ENCODE measurements at places on chromosomes 4 and X.

GRCh38 chrX:40088299-40088625, 9.5 kb downstream of the BCOR start:
- DNase-seq: no peak

DNA sequence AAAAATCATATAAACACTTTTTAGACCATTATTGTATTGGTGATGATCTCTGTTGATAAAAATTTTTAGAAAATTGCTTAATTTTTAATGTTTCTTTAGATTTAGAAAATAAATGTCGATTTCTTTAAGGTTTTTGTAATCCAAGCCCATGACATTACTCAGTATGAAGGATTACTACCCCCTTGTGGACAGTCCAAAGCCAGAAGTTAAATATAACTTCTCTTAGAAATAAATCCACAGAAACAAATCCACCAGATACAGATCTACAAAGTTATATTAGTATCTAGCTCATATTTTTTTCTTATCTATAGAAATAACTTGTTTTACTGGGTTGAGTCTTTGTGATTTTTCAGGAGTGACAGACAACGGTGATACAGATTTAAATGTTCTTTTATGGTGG, 18.9 kb downstream of the TIFA start:
- no peak for DNase-seq

DNA sequence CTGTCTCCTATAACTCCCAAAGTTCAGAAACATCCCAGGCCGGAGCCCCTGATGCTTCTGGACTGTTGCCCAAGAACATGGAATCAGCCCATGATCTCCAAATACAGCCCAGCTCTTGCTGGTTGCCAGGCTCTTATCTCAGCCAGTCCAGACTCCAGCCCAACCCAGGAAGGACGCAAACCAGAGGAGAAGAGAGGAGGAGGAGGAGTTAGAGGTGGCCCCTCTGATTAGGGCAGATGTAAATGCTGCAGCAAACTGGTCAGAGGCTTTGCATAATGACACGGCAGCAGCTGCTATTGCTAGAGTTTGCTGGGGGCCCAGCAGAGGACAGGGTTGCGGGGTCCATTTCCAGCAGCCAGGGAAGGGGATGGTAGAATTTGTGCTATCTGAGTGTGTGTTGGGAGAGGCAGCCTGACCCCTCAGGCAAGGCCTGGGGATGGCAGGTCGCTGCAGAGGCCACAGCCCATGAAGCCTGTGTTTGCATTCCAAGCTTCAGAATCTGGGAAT, 4.2 kb upstream of the OTUD5 start:
- no peak for DNase-seq

DNA sequence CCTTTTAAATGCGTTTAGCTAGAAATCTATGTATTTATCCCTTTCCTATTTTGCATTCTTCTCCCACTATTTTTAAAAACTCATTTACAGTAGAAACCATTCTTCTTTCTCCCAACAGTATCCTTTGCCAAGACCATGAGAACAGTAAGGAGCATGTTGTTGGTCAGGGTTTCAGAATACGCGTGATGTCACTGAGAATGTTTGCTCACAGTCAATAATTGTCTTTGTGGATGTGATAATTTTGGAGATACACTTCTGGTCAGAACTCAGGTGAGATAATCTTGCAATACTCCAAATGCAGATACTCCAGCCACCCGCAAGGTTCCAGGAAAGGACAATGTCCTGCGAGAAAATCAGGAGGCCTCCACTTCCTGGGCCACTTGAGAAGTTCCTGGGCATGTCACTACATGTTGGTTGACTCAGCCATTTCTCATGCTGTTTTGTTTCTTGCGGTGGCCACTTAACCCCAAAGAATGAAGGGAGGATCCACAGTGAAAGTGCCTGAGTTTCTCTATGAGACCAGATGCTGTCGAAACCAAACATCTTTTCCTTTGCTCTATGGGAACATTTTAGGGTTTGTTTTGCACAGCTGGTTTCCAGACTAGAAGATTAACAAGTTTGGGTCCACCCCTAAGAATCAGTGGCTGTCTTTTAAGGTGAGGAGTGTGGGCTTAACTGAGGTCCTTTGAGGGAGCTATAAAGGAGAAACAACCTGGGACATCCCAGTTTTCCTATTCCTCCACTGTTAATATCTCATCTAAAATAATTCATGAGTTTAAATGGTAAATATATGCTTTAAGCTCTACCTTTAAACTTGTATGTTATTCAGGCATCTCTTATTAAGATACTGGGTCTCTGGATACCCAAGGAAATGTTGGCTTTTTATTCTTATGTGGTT, 116.0 kb downstream of the SOWAHB start:
- DNase-seq: no peak

DNA sequence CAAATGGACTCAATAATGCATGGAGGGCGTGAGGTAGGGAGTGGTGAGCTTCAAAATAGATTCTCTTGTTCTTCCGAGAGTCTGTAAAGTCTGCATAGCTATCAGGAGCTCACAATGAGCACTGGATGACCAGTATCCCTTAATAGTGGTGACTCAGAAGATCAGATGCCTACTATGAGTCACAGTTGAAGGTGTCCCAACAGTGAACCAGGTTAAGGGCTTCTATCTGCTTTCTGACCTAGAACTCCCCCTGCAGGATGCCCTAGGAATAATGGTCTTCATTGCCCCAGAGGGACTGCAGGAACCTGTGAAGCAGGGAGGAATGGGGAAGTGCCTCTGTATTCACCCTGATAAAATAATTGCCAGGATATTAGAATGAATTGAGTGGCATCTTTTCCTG, 22.1 kb downstream of the DGKK start:
- DNase-seq: no peak

DNA sequence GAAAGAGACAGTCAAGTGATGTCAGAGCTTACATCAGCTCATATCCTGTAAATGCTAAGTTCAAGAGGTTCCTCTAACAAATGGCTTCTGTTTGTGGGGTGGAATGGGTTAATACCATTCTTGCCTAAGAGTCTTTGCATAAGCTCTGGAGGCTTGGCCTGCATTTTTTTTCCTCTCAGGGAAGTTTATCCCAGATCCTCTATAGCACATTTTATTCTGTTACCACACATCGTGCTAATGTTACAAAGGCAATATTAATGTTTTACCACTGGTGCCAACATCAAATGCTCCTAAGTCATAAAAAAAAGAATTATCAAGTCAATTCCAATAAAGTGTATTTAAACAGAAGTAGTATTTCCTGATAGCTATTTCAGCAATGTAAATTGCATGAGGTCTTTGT, 2.9 kb upstream of the ADH6 start:
- no peak for DNase-seq

- DNase-seq: no peak
Measured at GRCh38 chrX:103304705-103305104, 6.1 kb downstream of the BEX2 start.
